ENCODE measurements at places on chromosomes 3 and 15.

- DNase-seq = no peak
These were observed 57.8 kb upstream of the CPOX start for GRCh38 chr3:98650971-98651779.

DNA sequence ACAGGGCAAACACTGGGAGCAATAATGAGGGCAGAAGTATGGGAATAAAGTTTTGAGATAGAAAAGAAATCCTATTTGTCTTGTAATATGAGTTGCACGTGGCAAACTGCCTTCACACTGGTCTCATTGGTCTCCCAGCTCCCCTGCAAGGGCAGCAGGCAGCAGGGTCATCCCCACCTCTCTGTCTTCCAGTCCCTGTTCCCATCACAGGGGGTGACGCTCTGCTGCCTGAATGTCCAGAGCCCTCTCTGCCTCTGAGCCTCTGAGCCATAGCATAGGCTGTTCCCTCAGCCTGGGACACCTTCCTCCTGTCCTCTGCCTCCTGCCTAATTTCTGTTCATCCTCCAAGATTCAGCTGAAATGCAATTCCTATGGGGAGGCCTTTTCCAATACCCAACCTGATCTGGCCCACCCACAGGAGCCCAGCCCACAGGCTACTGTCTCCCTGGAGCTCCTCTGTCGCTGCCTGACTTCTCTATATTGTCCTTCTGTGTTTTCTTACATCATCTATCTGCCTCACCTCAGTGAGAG lies 12.1 kb upstream of the SKOR1 start:
- DNase-seq = no peak

GRCh38 chr3:172536505-172536904 lies 13.3 kb upstream of the TNFSF10 start:
- DNase-seq = no peak

- DNase-seq = no peak
These were observed 95.8 kb downstream of the RAP2B start for GRCh38 chr3:153257673-153258351.

DNA sequence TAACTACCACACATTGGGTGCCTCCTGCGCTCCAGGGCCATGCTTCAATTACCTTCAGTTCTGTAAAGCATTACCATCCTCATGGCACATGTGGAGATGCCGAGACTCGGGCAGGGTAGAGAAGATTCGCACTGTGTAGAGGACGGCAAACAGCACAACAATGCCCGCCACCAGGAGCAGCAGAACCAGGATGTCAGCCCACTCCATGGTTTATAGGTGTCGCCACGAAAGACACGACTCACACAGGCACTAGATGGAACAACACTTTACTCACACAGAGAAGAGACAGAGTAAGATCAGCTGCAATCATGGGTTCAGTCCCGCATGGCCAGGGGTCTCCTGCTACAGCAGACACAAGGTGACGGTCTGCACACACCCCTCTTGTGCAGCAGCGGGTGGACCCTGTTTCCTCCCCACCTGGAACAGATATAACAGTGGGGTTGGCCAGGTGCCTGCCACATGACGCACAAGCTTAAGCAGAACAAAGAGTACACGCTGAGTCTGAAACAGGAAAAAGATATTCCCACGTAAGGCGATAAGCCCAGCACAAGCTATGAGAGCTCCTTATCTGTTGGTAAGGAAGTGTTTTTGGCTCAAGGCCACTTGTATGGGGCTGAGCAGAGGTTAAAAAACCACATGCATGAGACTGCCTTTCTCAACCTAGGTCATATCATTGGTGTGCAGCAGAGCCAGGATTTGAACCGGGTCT lies 2.5 kb upstream of the TBC1D21 start:
- peak; percentile 50 for DNase-seq

DNA sequence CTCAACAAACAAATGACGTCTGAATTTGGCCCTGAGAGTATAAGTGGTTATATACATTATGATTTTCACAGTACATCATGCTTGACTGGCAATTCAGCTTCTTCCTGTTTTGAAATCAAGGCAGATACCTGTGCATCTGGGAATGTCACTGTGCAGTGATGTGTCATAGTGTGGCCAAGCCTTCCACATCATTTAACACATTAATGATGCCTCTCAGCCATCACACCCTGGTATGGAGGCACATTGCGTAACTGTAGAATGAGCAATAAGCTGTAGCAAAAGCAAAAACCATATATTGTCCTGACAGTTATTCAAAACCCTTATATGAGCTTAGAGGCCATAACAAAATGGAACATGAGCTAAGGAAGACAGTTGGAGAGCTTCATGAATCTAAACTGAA lies 246.0 kb downstream of the EPHA3 start:
- no peak for DNase-seq

DNA sequence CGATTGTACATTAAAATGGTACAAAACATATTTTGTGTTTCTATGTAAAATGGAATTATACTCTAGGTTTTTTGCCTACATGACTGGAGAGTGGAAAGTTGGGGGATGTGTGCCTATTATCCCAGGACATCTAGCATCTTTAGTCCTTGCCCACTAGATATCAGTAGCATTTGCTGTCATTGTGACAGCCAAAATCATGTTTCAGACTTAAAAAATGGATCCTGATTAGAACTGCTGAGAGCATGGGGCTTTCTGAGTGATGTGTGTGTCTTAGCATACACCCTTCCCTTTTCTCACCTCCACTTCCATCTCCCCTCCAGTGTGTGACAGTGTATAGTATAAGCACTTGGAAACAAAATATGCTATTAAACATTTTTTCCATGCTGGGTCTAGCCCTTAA lies 13.3 kb downstream of the ARMC8 start:
- no peak for DNase-seq

DNA sequence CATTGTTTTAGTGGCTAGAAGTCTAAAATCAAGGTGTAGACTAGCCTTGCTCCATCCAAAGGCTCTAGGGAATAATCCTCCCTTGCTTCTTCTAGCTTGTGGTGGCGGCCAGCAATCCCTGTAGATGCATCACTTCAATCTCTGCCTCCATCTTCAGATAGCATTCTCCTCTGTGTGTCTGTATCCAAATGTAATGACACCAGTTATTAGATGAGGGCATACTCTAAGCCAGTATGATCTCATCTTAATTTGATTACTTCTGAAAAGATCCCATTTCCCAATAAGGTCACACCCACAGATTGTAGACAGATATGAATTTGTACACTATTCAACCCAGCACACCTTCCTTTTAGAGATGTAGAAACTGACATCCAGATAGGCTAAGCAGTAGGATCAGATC lies 334.5 kb upstream of the KCNMB2 start:
- DNase-seq = no peak

DNA sequence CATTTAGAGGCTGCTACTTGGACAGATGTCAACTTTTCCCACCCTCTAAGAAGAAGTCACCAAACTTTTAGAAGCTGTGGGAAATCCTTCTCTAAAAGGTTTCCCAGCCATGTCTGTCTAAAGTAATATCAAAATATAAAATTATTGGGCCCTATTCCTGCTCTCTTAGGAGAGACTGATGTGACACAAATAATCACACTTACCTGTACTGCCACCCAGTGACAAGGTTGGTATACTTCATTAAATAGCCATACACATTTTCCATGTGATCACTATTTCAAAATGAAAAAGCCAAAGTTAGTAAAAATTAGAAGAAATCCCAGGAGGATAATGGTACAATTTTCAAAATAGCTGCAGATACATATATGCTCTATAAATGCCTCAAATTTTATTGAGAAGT lies 12.6 kb downstream of the OSBPL11 start:
- DNase-seq = no peak

All from coronary artery (tissue), 2 donors.